ENCODE measurements at places on chromosomes 2 and 18.

- DNase-seq = no peak
These were observed 29.3 kb downstream of the BCL2 start for GRCh38 chr18:63290166-63290820.

DNA sequence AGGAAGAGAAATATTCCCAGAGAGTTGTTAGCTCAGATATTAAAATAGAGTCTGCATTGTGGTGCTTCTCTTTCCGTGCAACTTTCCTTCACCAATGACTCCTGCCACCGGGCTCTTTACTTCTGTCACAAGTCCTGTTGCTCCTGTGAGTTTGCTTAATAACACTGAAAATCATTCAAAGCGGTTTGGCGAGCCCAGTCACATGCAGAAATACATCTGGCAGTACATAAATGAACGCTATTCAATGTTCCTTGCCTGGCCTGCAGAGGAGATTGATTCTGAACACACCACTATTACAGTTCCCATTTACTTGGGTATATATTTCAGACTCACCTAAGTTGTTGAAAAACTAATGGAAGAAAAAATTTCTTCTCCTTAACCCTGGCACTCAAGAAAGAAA, 276.6 kb downstream of the ZNF521 start:
- no peak for DNase-seq

DNA sequence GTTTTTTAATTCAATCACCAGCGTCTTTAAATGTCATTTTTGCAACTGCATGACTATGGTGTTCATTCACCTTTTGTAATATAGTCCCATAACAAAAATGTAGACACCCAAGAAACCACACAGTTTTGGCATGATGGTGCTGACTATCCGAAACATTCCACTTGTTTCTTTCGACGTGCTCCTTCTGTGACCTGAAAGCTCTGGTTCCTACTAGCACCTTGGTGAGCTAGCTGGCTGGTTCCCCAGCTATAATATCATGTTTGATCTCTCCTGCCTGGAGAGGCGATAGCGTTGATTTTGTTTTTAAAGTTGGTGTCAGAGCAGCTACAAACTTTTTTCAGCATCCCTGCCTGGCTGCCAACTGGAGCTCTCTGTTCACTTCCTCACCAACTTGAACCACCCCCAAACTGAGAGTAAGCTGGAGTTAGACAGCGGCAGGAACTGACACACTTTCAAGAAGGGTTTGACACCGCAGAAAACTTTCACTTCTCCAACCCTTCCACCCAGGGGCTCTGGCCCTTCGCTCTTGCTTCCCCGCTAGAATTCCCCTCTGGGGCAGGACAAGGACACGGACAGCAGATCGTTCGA, 1.1 kb downstream of the ATAD2B start:
- DNase-seq = peak; percentile 92

DNA sequence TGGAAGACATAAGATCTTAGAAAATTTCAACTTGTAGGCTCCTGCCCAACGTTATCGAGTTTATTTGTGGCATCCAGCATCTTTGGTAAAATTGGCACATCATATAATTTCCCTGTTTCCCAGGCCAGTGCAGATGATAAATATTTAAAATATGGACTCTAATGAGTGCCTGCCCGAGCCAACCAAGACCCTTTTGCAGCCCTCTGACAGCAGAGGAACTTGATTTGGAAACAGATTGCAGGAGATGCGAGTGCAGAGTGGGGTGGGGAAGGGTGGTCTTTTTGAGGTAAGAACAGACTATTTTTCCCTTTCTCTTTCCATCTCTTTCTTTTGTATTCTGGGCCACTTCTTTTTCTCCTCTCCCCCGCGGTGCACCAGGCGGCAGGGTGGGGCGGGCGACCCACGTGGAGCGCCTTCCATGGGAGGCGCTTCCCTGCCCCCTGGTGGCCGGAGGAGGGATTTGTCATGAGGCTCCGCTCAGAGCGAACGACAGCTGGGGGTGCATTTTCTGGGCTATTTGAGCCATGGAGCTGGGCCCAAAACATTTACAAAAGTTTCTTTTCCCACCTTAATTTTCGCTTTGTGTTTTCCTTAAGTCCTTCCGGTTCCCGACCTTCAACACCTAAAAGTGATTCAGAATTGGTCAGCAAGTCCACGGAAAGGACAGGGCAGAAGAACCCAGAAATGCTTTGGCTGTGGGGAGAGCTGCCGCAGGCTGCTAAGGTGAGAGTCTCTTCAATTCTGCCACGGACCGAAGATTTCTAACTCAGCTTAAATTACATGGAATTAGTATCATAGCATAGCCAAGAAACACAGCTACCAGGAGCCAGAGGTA, 32.7 kb downstream of the LPIN1 start:
- peak; percentile 73 for DNase-seq

DNA sequence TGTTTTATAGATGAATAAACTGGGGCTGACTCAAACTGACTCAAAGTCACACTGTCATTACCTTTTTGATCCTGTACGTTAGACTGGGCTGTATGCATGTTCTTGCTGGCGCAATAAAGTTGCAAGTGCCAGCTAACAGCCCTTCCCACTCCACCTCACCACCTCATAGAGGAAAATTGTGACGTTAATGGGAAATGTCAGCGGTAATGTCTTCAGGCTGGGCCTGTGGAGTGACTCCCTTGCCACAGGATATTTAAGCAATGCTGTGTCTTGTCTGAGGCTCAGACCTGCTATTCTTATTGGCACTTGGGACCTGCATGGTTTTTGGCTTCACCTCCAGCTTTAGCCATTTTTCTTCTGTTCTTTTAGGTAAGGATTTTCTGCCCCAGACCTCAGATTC, 25.2 kb upstream of the CASP10 start:
- peak; percentile 96 for DNase-seq

- no peak for DNase-seq
These were observed 2.3 kb downstream of the GPR155 start for GRCh38 chr2:174484573-174484972.

GRCh38 chr2:118119761-118120400, 31.6 kb downstream of the INSIG2 start:
- DNase-seq = no peak

DNA sequence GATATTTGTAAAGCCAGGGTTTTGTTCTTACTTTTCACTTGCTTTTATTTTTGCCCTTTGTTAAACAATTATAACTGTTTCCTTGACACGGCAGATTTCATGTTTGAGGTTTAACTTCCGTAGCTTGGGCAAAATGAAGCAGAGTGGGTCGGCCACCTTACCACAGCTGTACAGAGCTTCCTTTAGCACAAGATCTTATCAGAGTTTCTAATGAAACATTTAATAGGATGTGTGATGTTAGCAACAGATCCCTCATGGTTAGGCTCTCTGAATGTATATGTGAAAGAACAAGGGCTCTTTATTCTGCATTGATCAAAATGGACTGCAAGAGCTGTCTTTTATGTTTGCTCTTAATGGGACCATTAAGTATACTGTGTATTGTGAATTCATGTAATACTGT, 22.3 kb downstream of the RNF125 start:
- DNase-seq = peak; percentile 87

- DNase-seq = no peak
These were observed 12.6 kb downstream of the TEX51 start for GRCh38 chr2:126911111-126911796.

DNA sequence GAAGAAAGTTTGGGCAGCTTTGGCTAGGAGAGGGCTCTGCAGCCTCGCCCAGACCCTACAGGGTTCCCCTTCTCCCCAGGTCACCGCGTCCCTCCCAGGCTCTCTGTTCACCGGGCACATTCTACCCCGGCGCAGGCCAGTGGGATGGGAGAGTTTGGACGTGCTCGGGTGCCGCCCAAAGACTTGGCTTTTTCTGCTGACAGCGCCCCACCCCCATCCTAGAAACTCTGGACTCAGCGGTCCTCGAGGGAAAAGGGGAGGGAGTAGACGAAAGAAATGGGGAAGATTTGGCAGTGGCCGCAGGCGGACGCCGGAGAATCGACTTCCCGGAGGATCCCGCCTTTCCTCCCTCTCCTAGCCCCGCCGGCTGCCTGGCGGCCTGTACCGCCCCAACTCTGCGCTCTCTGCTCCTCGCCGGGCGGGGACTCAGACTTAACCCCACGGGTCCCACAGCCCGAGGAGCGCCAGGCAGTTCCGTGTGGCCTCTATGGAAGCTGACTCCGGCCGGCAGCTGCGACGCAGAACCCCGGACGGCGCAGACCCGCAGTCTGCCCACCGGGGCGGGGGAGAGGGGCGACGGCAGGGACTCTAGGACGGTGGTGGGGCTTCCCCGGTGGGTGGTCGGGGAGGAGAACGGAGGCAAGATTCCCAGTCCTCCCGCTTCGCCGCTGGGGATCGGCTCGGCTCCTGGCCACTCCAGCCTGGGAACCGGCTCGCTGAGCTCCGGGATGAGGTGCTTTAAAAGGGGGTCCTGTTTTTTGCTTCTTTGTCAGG, 863 bp upstream of the SIX2 start:
- DNase-seq = no peak

DNA sequence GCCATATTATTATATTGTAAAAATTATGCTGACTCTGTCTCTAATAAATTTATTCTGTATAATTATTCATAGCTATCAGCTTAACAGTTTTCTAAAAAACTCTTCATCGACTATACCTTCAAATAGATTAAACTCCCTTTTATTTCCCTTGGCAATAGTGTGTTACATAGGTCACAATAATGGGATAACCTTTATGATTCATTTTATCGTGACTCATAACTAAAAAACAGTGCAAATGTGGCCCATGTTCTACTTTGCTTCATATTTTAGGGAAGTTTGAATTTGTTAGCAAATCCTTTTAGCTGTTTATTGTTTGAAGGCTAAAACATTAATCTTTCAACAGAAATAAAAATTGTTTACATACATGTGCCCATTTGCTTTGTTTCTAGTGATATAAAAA, 783.2 kb upstream of the CDH2 start:
- no peak for DNase-seq

DNA sequence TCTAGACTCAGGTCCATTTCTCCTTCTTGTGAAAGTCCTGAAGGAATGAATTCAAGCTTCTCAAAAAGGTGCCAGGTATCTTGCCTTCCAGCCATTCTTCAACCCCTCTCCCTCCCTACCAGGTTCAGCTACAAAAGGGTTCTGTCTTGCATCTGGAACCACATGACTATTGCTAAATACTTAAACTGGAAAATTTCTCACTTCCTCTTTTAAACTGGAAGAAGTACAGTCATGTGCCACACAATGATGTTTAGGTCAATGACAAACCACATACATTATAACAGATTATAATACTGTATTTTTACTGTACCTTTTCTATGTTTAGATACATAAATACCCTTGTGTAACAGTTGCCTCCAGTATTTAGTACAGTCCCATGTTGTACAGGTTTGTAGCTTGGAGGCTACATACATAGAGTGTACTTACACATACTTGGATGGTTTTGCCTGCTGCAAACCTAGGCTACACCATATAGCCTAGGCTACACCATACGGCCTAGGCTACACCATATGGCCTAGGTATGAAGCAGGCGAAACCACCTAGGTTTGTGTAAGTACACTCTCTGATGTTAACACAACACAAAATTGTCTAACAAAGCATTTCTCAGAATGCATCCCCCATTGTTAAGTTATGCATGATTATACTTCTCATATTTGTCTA, 142.0 kb upstream of the DNMT3A start:
- peak; percentile 90 for DNase-seq

DNA sequence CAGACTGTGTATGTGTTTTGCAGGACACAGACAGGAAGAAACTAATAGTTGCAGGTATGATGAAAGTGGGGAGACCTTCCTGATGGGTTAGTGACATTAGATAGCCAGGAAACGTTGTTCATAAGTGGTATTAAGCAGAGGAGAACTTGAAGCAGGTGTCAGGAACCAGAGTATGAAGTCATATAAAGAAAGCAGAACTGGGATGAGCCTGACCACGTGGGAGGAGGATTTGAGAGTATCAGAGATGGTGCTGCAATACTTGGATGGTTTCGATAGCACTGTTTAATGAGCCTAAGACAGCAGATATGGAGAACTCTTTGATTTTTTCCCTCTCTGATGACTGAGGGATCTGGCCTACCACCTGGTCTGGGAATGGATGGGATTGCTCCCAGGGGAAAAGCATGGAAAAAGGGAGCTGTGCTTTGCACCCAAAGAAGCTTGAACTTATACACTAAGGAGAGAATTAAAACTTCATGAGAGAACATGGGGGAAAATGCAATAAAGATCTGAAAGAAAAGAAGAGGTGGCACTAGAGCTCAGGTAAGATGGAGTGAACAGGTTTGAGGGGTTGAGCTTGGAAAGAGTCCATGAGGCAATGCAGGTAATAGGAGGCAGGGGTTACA, 226.0 kb upstream of the LRRTM1 start:
- peak; percentile 8 for DNase-seq

DNA sequence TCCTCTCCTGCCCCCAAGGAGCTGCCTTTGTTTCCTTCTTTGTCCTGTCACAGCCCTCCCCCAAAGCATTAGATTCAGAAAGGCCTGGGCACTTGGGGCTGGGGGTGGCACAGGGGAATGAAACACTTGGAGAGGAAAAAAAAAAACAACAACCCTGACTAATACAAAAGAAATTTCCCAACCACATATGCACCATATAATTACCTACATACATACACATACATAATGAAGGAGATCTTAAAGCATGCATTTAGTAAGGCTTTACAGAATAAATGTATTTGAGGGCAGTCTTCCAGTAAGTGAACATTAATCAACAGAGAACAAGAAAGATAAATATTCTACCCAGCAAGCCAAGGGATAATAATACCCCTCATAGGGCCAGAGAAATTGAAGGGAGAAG, 70.0 kb upstream of the PPP1CB start:
- DNase-seq = no peak

DNA sequence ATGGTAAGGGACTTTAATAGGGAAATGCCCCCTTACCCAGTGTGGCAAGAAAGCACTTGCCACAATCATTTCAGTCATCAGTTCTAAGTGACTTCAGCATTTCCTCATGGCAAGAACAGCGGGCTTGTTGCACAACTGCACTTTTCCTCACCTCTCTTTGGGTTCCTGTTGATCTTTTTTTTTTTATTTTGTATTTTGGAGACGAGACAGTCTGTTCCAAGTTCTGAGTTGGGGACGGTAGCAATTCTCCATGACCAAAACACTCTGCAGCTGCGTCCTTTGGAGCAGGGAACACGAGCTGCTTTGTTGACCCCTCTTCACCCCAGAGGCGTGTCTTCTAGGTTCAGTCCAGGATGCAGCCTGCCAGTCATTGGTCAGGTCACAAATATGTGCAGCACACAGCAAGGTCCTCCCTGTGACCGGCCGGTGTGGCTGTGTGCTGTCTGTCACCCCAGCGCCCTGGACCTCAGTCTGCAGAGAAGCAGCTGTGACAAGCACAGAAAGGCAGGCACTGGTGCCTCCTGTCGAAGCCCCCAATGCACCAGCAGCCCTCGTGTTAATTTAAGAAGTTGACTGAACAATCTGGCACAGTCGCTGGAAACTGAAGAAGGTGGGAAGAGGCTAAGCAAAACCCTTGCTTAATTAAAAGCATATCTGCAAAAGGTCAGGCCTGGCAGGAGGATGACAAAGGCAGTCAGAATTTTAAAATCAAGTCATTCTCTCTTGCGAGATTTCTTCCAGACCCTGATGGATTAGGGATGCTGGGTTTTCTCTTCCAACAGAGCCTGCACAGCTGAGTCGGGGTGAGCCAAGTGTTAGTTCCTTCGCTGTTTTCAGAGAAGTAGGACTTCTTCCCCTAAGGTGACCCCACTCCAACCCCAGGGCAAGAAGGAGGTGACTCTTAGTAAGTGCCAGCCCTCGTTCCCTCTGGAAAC, 96.7 kb upstream of the COPS8 start:
- no peak for DNase-seq
